Transverse colon (tissue), 4 donors: ENCODE measurements at places on chromosomes 3 and 15. TPM values are rescaled to one million over a fixed set of nuclear protein-coding genes. Genes with fewer than 3 reads are reported as not detected.

GRCh38 chr3:25831578-25831977 lies 41.7 kb downstream of the OXSM start:
- DNase-seq = no peak

- DNase-seq = no peak
Measured at GRCh38 chr15:75091814-75092213, 68.4 kb downstream of the PPCDC start.

DNA sequence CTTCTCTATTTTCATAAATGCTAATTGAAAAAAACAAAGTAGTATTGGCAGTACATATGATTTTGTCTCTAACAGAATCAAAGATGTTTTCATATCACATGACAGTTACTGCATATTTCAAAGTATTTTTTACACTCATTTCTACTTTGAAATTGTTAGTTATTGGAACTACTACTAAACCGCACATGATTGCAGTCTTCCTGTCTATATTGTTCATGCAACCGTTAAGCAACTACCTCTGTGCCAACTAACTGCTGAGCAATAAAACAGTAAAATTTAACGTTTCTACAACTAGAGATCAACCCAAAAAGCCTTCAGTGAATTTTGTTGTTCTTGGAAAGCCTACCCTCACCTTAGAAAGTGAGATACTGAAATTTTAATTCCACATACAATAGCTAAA lies 64.2 kb downstream of the DMXL2 start:
- DNase-seq = no peak

DNA sequence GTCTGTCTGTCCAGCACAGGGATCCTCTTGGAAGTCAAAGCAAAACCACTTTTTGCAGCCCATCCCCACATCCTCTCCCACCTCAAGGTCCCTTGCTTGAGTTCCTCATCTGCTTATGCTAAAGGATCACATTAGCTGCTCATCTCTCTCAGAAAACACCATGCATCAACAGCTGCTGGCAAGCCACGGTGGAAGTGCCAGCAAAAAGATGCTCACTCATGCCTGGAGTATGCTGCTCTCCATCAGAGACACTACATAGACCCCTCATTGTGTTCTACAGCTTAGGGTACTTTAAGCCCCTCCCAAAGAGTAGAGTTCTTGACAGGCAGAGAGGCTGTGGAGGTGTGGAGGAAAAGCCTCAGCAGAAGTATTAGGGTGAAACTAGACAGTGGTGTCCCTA lies 94.6 kb upstream of the COL8A1 start:
- DNase-seq = no peak

The TRPM1 gene
- total RNA-seq = not detected

The TAGLN3 gene
- total RNA-seq = 1.5 TPM

The THSD4 gene
- total RNA-seq = 13.3 TPM
